ENCODE measurements at places on chromosomes 4 and X. TPM values are rescaled to one million over a fixed set of nuclear protein-coding genes. Genes with fewer than 3 reads are reported as not detected.

ZNF674 gene
- total RNA-seq, result 13.4 TPM

ATP8A1 gene
- 197 TPM for total RNA-seq

TNMD gene
- 0.23 TPM for total RNA-seq

OPRPN gene
- total RNA-seq, result not detected

LRAT gene
- 3.0 TPM for total RNA-seq

PSAPL1 gene
- total RNA-seq, result not detected

AP1AR gene
- total RNA-seq, result 68.5 TPM

ERAS gene
- 0.92 TPM for total RNA-seq

CSN1S1 gene
- total RNA-seq, result not detected

MAGEB17 gene
- not detected for total RNA-seq

MAOA gene
- total RNA-seq, result 64.1 TPM

TENM3 gene
- 113 TPM for total RNA-seq

RPL10 gene
- 1,254 TPM for total RNA-seq

AFF2 gene
- 126 TPM for total RNA-seq

HS3ST1 gene
- 7.4 TPM for total RNA-seq

SMAD1 gene
- total RNA-seq, result 37.6 TPM
